Vagina (tissue), 2 donors: ENCODE measurements at places on chromosomes 4 and X.

DNA sequence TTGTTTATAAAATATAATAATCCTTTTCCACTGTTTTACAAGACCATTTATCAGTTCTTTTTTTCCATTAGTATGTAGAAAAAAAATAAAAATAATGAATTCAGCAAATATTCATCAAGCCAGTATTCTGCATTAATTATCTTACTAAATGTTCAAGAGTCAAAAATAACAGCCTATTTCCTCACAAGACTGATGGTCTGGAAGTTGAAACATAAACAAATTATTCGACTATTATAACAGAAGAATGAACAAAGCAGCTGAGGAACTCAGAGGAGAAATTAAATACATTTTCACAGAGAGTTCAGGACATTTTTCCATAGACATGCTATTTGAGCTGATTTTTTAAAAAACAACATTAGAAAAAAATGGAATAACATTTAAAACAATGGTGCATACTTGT lies 2594.8 kb downstream of the ARAP2 start:
- no peak for DNase-seq

DNA sequence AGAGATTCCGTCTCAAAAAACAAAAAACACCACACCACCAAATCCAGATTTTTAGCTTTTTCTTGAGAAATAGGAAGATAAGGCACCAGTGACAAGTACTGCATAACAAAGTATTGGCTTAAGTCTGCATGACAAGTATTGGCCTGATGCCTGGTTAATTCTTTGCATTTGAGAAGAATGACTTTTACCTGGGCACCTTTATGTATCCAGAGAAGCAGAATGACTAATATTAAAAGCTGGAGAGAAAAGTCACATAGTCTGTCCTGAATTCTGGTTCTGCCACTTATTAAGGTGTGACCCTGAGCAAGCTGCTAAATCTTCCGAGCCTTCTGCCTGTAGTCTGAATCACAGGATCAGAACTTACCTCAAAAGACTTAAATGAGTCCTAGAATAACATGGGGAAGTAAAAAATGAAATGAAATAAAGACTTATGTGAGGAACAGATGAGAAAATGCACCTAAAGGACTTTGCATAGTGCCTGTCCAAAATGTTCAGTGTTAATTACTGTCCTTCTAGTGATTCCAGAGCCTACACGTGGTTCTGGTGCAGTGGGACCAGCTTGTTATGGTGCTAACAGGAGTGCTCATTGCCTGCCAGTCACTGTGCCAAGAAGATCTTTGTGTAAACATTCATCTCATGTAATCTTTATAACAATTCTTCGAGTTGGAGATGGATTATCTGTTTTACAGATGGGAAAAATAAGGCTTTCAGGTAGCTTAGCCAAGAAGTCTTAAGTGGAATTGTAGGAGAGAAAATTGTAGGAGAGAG lies 31.6 kb downstream of the UGDH start:
- no peak for DNase-seq

DNA sequence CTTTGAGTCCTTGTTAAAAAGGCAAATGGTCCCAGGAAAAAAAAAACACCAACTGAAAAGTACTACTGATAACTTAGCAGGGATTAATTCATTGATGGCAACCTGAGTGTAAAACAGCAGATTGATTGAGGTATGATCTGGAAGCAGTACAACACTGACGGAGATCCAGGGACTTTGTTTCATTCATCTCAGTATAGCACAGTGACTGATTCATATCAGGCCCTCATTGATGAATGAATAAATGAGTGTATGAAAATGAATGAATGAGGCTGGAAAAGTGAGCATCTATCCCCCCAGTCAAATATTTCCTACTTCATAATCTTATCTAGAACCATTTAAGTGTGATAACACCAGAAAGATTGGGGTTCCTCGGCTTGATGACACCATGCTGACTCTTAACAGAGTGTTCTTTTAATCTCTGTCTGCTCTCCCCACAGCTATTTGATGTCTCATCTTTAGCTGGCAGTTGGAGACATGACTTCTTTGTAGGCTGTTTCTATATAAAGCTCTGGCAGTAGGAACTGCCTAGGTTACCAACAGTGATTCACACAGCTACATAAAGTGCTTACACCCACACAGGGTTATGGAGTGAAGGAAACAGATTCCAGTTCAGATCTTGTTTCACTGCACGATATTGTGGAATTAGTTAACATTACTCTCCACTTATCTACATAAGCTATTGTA lies 18.6 kb upstream of the RNF128 start:
- DNase-seq, result no peak

DNA sequence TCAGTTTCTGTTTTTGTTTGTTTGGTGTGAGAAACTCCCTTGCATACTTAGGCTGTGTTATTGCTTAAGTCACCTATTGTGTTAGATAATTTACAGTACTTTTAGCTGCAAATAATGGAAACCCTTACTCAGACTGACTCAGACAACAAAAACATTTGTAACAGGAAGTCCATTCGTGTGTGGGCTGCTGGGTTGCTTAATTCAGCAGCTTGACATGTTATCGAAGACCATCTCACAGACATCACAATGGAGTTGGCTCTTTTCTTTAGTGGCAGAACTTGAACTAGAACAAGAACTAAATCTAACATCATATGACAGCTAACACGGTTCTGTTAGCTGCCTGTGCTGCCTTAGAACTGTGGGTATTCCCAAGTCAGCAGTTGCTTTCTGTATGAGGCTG lies 9.9 kb upstream of the GABRE start:
- DNase-seq, result no peak

GRCh38 chr4:170979736-170980135 lies 833.5 kb upstream of the GALNTL6 start:
- no peak for DNase-seq

DNA sequence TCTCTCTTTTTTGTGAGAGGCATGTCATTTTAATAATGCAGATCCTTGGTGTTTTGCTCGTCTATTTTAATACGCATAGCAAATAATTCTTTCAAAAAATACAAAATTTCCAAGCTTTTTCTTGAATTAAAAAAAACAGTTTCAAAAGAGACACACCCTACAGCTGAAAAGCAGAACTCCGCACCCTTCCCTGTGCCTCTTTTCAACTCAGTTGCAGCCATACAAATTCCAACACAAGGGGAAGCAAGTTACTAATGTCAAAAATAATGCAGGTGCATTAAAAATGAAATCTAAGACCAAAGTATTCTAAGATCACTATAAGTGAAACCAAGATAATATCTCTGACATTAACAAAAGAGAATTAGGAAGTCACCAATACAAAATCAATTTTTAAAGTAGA lies 66.6 kb downstream of the NR3C2 start:
- no peak for DNase-seq

- DNase-seq, result no peak
Measured at GRCh38 chr4:143243041-143243440, 58.3 kb downstream of the USP38 start.

GRCh38 chr4:37697566-37697965 lies 11.4 kb upstream of the RELL1 start:
- DNase-seq, result no peak
